ENCODE measurements at places on chromosomes 5 and 9. TPM values are rescaled to one million over a fixed set of nuclear protein-coding genes. Genes with fewer than 3 reads are reported as not detected.

DNA sequence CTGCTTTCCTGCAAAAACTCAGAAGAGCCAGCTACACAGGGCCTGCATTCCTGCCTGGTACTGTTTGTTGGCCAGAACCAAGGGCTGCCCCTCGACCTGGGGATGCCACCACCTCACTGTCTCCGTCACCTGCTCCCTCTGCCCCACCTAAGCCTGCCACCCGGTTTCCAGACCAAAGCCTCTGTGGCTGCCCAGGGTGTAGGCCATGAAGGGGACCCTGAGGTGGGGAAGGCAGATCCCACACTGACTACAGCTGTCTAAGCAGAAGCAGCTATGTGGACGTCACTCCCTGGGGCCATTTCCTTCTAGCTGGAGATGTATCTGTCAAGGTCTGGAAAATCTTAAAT, 35.8 kb downstream of the RASGEF1C start:
- no peak for DNase-seq

DNA sequence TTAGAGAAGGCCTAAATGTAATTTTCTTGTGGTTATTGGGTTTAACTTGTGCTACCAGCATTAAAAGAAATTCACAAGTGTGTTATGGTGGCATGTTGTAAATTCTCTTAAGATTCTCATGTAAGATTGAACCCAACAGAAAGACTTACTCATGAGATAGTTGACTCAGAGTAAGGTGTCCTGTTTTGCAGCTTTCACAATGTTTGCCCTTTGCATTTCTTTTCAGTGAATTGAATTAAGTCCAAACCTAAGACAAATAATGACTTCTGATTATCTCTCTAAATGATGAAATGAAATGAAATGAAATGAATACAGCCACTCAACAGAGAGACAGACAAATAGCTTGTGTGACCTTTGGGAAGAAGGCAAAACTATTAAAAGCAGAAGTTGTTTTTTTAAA, 1696.9 kb upstream of the WWC1 start:
- DNase-seq, result no peak

CYLC2 gene
- not detected for polyA plus RNA-seq

SOWAHA gene
- 5.2 TPM for polyA plus RNA-seq

DNA sequence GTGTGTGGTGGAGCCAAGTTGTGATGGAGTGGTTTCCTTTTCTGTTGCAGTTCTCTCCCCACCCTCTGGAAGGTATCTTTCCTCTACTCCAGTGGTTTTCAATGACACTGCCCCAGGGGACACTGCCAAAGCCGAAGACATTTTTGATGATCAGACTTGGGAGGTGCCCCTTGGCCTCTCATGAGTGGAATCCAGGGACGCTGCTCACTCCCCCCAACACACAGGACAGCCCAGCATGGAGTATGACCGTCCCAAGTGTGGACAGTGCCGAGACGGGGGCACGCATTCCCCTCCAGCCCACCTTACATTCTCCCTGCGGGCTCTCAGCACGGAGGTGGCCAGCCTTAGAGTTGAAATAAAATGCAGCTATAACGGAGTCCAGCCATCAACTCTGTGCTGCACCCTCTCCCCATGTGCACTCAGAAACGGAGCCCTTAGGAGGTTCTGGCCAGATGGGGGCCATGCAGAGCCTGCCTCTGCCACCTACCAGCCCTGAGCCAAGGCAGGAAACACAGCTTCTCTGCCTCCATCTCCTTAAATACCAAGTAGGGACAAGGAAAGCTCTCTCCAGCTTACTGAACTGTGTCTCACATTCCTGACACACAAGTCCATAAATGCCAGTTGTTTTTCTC, 150.8 kb downstream of the ROR2 start:
- no peak for DNase-seq

GRCh38 chr5:31193116-31193515, 370 bp upstream of the CDH6 start:
- DNase-seq, result no peak

DNA sequence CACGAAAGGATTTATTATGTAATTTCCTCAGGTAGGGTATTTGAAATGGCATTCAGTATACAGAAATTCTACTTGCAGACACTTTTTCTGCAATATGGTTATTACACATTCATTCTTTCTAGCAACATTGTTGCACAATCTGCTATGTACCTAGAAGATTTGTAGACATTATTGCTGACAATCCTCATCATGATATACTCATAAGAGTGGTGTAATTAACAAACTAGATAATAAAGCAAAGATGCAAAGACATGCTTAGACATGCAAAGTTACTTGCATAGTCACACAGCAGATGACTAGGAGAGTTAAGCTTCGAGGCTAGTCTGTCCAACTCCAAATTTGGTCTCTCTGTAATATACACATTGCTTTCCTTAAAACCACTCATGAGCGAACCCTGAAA, 317.1 kb downstream of the ASTN2 start:
- no peak for DNase-seq

SH3TC2 gene
- polyA plus RNA-seq, result 0.46 TPM

DNA sequence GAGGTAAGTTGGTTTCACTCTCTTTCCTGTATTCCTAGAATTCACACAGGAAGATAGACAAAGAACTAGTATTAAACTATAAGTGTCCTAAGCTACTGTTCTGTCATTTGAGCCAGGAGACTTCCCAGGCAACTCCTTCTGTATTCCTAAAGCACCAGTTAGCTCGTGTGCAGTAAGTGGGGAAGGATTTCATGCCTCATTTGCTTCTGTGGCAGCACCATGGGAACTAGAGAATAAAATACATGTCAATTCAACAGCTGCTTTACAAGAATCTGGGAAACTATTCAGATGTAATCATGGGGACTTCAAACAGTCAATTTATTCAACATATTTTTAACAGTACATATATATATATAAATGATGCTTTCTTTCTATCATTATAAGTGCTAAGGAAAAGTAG, 762.3 kb downstream of the PRELID2 start:
- no peak for DNase-seq

GRCh38 chr9:127450243-127450760, 904 bp downstream of the RPL12 start:
- DNase-seq, result peak; percentile 53

GABRG2 gene
- 0.20 TPM for polyA plus RNA-seq

C7 gene
- 22.4 TPM for polyA plus RNA-seq

GRCh38 chr5:143374496-143375217, 28.8 kb downstream of the NR3C1 start:
- DNase-seq, result no peak

DNA sequence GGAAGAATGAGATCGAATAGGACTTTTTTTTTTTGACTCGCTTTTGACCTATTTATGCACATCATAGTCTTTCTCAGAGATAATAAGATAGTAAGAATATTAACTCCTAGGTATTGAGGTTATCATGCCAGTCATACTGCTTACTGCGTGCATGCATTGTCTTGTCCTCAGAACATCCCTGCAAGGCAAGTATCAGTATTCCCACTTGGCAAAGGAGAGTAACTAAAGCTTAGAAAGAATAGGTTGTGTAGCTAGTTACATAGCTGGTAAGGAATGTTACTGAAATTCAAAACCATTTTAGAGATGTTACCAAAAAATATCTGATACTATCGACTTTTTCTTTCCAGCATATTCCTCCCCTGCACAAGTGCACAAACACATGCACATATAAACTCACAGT, 296.1 kb upstream of the CLINT1 start:
- DNase-seq, result no peak

- DNase-seq, result no peak
Measured at GRCh38 chr5:160357394-160357793, 13.0 kb downstream of the C1QTNF2 start.

Data from stomach (tissue), 19 donors.